ENCODE measurements at places on chromosomes 13 and 19.

- no peak for DNase-seq
Measured at GRCh38 chr13:36986462-36987240, 12.5 kb downstream of the ALG5 start.

- DNase-seq = no peak
Measured at GRCh38 chr13:71540098-71540497, 326.9 kb downstream of the DACH1 start.

GRCh38 chr13:34210341-34210740, 392.4 kb downstream of the RFC3 start:
- DNase-seq = no peak

- no peak for DNase-seq
Measured at GRCh38 chr13:67943116-67943515, 713.0 kb upstream of the PCDH9 start.

DNA sequence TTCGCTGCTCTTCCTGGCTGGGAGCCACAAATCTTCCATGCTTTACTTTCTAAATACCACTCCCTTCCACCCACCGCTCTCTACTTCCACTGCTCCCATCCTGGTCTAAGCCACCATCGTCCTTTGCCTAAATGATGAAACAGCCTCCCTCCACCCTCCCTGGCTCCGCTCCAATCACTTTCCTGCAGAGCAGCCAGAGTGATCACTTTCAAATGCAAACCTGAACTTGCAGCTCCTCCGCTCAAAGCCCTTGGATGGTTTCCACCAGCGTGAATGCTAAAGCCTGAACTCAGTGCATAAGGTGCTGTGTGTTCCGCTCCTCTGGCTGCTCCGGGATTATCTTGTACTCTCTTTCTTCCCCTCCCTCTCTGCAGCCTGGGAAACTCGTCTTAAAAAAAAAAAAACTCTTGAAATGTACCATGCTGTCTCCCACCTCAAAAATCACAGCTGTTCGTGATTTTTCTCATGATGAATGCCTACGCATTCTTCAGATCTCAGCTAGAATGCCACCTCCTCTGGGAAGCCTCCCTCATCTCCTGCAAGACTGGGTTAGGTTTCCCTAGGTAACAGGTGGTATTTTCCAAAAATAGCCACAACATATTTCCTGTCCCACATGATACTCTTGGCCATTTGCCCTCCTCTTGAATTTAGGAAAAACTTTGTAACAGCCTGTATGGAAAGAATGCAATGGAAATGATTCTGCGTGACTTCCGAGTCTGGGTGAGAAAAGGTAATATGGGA, 3.7 kb upstream of the SIN3B start:
- peak; percentile 51 for DNase-seq

DNA sequence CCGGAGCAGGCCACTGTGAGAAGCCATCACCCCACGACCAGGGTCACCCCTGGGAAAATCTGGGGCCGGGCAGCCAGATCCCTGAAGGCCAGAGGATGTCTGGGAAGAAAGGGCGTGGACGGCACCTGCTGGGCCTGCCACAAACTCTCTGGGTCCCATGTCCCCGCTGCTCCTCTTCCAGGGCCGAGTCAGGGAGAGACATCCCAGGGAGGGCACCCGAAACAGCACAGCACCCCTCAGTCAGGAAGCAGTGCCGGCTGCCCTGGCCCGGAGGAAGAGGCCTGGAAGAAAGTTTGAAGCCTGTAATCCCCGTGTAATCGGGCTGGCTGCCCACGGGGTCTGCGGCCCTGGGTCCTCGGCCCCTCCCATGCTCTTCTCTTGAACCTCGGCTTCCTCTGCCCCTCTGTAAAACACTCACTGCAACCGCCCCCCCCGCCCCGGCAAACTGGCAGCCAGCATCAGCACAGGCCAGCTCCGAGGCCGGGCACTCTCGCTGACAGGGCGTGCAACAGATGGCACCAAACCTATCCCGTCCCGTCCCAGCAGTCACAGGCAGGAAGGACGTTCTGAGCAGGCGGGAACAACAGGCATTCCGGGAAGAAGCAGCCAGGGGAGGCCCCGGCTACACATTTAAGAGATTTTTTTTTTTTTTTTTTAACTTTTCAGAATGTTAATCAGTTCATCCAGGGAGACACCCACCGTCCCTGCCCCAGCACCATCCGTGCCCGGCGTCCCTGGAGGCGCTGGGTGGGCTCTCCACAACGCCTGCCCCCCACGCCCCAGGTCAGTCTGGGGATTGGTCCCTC, 1.5 kb downstream of the SBNO2 start:
- DNase-seq = peak; percentile 78

DNA sequence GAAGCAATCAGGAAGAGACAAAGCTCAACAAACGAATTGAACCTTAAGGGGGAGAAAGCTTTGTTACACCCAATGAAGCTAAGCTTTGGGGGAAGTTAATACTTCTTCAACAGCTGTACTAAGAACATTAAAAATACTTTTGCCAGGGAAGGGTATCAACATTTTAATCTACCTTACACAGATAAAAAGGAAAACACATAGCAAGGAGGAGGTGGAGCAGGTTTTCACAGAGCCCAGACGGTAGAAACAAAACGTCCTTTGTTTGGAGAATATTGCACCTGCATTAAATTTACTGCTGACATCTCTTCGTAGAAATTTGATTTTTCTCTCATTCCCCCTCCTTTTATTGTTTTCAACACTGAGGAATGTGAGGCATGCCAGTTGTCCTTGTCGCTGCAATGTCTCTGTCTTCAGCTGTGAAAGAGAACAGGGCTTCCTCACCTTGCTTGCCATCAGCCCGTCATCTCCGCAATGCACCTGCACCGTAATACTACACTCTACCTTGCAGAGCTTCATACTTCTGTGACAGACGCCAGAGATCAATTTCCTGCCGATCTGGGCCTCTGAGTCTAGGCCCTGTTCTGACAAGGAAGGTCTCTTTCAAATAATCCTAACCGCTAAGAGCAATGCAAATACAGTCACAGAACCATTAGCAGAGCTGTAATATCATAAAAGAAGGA, 270.8 kb downstream of the SPRY2 start:
- no peak for DNase-seq

DNA sequence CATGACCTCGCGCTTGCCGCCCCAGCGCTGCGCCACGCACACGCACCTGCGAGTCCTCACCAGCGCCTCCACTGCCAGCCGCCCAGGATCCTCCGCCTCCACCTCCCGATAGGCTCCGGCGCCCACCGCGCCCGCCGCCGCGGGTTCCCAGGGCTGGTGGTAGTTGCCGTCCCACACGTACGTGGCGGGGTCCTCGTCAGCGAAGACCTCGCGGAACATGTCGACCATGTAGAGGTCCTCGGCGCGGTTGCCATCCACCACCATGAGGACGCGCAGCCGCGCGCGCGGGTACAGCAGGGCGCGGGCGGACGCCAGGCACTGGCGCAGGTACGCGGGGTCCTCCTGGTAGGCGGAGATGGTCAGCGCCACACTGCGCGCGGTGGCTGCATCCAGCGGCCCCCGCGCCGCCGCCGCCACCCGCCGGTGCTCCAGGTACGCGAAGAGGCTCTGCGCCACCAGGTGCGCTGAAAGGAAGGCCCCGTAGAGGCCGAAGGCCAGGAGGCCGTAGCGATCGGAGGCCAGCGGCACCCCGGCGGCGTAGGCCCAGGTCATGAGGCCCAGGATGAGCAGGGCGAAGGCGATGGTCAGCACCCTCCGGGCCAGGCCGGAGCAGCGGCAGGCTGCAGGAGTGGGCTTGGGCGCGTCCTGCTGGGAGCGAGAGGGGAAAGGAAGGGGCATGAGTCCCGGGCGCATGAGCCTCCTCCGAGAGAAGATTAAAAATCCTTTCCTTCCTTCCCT, 4.4 kb downstream of the HAS1 start:
- no peak for DNase-seq

DNA sequence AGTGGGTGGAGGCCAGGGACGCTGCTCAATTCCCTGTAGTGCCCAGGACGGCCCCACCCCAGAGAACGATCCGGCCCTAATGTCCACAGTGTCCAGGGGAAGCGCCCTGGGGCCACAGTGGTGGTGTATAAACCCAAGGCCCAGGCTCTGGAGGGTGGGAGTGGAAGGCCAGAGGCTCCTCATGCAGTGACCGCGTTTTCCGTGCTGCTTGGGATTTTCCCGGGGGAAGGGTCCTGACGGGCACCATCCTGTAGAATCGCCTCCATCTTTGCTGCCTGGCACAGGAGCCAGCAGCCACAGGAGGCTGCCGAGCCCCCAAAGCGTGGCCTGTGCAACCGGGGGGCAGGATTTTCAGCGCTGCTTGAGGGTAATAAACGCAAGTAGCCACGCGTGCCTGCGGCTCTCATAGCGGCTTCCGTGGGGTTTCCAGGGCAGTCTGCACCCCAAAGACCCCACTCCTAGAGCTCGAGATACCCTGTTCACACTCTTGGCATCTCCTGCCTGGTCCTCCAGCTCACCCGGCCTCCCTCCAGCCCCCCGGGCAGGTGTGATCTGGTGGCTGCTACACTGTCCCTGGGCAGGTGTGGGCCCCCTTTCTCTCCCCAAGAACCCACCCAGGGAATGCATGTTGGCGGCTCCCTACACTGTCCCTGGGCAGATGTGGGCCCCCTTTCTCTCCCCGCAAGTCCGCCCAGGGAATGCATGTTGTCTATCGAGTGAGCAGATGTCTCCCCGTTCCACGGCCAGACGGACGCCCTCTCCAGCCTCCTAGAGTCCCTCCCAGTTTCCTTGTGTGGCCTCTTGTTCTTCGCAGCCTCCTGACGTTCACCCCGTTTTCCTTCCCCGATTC, 2.2 kb downstream of the NCLN start:
- no peak for DNase-seq

GRCh38 chr13:100573121-100573520, 15.5 kb downstream of the GGACT start:
- peak; percentile 51 for DNase-seq

GRCh38 chr19:1354970-1355567, 28.6 kb upstream of the NDUFS7 start:
- DNase-seq = peak; percentile 77
